ENCODE measurements at places on chromosomes 6 and 20. TPM values are rescaled to one million over a fixed set of nuclear protein-coding genes. Genes with fewer than 3 reads are reported as not detected.
A peak's percentile ranks its signal among the peaks of the same experiment; 100 is the strongest.

DNA sequence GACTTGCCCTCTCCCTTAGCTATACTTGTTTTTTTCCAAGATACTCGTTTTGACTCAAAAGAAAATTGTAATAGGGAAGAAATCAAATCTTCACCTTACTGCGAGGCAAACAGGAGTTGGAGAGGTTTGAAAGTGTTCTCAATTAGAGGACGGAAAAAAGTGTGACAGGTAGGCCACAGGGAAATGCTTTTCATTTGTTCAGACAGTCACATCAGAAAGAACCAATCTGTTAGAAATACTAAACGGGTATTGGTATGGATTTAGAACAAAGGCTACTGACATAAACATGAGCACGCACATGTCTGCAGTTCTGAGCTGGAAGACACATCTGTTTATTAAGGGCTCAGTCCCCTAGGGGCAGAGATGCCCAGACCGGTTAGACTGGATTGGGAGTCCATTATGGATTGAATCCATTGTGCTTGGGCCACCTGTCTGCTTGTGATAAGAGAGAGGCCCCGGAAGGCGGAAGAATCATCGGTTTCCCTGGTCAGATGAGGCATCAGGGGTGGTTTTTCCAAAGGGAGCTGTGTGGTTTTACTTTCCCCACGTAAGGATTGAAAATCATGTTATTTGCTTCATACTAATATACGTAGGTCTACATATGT, 220.9 kb upstream of the MYLIP start:
- no peak for DNase-seq

Gene PRPH2
- total RNA-seq = 0.35 TPM

Gene TFAP2B
- total RNA-seq = not detected

GRCh38 chr6:5151955-5152401, 66.8 kb downstream of the PPP1R3G start:
- DNase-seq = no peak

GRCh38 chr6:81572020-81572419, 180.5 kb downstream of the TENT5A start:
- no peak for DNase-seq

- DNase-seq = no peak
Measured at GRCh38 chr6:77290798-77291197, 172.5 kb downstream of the HTR1B start.

DNA sequence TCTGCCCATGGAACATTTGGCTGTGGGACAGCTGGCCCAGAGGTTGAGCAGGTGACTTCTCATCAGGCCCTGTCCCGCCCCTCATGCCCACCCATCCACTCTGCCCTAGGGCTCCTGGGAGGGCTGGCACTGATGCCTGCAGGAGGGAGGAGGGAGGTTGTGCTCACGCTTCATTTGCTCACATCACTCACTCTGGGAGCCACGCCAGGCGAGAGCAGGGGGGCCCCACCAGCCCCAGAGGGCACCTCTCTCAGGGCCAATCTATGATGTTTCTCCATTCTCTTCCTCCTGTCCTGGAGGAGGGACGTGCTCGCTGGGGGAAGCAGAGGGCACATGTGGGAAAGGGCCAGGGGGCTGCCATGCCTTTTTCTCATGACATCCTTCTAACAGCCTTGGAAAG, 10.9 kb upstream of the GLP1R start:
- DNase-seq = no peak

DNA sequence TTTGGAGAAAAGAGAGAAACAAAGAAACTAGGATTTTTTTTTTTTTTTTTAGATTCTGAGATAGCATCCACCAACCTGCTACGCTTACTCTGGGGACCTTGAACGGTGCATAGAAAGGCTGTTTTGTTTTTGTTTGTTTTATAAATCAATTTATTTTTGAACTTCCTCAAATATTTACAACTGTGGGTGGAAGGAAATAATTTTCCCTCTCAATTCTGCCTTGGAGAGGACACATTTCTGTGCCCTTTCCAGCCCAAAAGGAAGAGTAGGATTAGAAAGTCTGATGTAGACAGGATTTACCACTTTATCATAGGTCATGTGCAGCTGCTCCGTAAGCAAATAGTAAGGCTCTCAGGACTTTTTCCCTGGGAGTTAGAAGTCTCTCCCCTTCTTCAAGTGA, 190.5 kb downstream of the NKAIN2 start:
- DNase-seq = no peak

GRCh38 chr6:120938876-120939472, 395.3 kb downstream of the TBC1D32 start:
- no peak for DNase-seq

Gene BPIFB1
- 0.26 TPM for total RNA-seq

GRCh38 chr6:101762851-101763250, 369.3 kb downstream of the GRIK2 start:
- no peak for DNase-seq

GRCh38 chr20:9928955-9929354, 90.1 kb upstream of the PAK5 start:
- no peak for DNase-seq

DNA sequence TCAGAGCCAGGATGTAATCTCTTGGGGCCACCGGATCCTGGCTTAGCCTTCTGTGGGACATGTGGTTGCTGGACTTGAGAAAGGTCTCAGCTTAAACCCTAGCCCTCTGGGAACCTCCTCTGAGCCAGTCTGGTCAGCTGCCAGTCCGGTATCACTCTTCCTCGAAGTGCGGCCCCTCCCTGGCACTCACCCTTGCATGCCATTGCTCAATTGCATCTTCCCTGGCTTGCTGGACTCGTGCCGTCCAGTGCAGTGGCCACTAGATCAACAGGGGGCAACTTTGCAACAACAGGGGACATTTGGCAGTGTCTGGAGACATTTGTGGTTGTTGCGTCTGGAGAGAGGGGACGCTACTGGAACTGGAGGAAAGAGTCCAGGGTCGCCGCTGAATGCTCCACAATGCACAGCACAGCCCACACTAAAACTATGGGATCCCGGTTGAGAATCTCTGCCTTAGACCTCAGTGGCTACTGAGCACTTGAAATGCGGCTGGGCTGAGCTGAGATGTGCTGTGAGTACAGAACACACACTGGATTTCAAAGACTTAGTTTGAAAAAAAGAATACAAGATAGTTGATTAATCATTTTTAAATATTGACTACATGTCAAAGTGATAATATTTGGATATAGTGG, 152.1 kb downstream of the TFAP2C start:
- DNase-seq = no peak

Gene TPX2
- 118 TPM for total RNA-seq

DNA sequence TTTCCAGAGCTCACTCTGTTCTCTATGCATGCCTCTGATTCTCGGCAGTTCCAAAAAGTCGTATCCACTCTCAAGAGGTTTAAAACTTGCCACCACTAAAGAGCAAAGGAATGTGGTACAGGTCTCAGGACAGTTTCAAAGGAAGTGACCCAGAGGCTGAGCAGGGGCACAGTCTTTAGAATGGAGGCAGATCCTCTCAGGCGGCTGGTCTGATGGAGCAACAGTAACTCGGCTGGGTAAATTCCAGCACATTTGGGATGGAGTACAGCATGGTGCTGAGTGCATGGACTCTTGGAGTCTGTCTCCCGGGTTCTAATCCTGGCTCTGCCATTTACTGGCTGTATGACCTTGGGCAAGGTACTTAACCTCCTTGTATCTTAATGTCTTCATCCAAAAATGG, 88.1 kb upstream of the BACH2 start:
- no peak for DNase-seq

Gene IRF4
- total RNA-seq = 0.18 TPM

Gene RIMS1
- 1.1 TPM for total RNA-seq

Gene SLC2A4RG
- 128 TPM for total RNA-seq

DNA sequence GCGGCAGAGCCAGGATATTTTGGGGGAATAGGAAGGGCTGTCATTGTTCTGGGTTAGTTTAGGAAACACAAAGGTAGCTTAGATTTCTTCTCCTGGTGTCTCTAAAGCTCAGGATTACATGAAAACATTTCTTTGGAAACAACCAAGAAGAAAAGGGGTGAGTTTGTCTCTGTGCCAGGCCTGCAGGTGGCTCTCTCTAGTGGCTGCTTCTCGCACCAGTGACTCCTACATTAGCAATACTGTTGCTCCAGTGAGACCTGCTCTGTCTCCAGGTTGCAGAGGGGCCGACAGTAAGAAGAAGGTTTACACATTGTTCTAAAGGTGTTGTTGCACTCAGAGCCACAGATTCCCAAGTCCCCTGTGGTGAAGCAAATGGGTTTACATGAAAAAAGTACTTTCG, 104.6 kb upstream of the GLP1R start:
- peak; percentile 74 for DNase-seq

Gene SLC12A5
- total RNA-seq = 12.7 TPM

DNA sequence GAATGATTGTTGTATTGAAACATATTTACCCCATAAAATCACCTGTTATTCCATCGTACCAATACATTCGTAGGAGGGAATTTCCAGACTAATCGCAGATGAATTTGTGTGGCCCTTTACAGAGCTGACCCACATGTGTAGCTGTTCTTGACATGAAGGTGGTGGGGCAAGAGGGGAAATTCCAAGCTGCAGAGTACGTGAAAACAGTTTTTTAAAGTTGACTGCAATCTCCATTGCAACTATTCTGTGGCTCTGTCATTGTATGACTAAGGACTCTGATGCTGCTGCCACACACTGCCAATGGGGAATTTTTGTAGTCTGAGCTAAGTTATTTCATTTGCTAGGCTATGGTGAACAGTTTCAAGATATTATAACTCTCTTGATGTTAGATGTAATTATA, 46.4 kb upstream of the ADTRP start:
- DNase-seq = no peak

GRCh38 chr20:36821964-36822437, 48.4 kb upstream of the DSN1 start:
- peak; percentile 81 for DNase-seq

DNA sequence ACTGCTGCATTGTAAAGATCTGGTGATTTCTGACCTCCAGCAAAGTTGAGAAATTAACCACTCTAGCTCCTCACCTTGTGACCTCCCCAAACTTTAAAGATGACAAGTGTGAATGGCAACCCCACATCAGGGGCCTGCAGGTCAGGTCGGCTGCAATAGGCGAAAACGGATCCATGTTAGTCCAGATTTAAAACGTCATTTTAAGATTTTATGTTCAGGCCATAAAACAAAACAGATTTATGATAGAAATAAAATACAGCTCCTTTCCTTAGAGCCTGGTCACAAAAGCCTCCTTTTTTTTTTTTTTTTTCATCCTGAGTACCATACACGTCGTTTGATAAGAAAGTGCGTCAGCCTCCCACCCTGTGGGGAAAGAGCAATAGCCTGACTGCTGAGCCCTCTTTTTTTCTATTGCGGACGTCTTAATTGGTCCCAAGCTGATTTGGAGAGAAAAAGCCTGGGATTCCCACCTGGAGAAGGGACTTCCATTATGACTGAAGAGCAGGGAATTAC, 519.2 kb upstream of the NOX3 start:
- no peak for DNase-seq

- DNase-seq = no peak
Measured at GRCh38 chr20:20253744-20254330, 114.1 kb upstream of the INSM1 start.

Gene FRK
- 1.4 TPM for total RNA-seq

GRCh38 chr6:89301586-89302194, 13.4 kb downstream of the GABRR2 start:
- DNase-seq = no peak

DNA sequence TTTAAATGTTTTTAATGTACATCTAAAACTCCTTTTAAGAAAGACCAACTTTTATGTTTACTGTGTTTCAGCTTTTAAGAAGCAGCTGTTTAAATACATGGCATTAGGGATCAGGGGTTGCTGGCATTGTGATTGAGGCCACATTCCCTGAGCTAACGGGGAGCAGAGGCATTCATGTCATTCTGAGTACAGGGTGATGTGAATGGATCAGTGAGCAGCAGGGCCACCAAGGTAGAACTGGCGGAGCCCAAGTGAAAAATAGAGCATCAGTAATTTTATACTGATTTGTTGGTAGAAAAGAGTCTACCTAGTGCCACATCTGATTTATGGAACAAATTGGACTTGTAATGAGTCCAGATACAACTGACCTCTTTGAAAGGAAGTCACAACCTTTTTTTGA, 467.3 kb downstream of the ADGRB3 start:
- no peak for DNase-seq

Gene EPM2A
- total RNA-seq = 5.1 TPM

- DNase-seq = peak; percentile 92
Measured at GRCh38 chr20:48384147-48384818, 443.5 kb downstream of the PREX1 start.

DNA sequence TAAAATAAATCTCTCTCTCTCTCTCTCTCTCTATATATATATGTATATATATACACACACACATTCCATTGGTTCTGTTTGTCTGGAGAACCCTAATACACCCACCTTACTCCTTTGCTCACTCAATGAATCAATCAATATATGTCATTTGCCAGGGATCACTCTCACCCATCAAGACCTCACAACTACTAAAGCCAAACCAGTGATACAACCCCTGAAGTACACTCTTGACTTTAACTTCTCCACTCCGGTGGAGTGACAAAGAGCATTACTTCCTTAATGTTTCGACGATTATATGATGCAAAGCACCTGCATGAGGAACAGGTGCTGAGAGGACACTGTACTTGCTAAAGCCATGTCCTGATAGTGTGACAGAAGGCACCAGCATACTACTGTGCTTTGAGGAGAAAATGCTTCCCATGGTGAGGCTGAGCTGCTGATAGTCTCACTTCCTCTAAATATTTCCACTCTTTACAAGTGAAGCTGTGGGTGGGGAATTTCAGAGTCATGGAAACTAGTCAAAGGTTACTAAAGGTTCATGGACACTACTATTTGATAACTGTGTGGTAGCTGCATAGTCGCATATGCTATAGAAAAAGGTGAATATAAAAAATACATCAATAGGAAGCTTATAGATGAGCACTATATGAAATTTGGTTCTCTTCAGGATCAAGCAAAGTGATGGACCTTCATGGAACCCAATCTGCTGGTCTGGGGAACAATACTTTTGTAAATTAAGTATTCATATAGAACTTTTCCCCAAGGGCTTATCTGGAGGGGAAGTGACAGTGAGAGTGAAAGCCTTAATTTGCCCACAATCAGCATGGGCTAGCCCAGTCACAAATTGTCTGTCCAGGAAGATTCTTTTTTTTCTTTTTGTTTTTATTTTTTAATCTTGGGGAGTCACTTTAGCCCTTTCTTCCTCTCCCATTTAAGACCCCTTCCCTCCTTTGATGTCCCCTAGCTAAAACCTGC, 141.9 kb upstream of the NEDD9 start:
- no peak for DNase-seq

Gene TPD52L1
- 23.1 TPM for total RNA-seq

DNA sequence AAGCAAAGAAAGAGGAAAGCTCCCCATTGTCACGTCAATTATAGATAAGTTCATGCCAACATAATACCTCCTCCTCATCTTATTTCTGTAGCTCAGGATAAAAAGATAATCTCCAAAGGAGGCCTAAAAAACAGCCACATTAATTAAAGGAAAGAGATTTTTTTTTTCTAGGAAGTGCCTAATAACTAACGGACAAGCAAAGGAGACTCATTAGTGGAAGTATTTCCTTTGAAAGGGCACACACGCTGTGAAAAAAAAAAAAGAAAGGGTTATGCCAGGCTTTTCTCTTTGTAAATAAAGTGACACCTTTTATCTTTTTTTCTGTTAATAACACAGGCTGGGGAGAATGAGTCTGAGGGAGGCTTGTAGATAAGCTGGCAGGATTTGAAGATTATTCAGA, 55.7 kb downstream of the PCSK2 start:
- DNase-seq = no peak

Gene DDO
- not detected for total RNA-seq

Gene GTSF1L
- not detected for total RNA-seq

- no peak for DNase-seq
Measured at GRCh38 chr6:139988685-139989084, 614.2 kb upstream of the CITED2 start.

GRCh38 chr6:13500264-13500663, 12.9 kb upstream of the GFOD1 start:
- no peak for DNase-seq
